GM13977 (cell line): ENCODE measurements at places on chromosomes 7 and 10.
A peak's percentile ranks its signal among the peaks of the same experiment; 100 is the strongest.

GRCh38 chr7:99373091-99374066 is 1.2 kb upstream of the ARPC1B start:
- no peak for DNase-seq

DNA sequence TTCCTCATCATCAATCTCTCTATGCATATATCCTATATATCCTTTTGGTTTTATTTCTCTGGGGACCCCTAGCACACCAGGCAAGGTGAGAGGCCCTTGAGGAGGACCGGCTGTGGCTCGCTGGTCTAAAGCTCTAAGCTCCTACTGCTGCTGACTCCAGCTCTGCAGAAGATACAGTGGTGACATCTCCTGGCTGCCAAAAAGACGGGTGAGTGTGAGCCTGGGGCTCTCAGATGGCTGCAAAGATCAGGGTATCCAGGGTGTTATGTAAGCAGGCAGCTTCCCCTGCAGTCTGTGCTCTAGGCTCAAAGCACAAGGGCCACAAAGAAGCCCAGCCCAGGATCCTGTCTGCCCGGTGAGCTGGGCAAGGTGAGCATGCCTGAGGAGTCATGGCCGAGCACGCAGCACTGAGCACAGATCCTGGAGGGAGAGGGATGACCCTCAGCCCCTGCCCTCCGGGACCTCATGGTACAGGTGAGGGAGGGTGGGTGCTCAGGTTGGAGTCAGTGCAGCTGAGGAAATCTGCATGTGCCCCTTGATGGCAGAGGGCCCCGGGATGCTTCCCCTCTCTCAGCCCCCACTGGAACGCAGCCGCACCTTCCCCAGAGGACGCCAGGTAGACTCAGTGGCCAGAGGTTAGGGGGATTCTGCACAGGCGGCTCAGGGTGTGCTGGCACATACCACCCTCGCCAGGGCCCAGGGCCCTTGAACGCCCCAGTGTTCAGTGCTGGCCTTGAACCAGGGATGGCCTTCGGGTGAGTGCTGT is 95.4 kb upstream of the INSIG1 start:
- no peak for DNase-seq

GRCh38 chr7:27697861-27698430 is 35.3 kb upstream of the HIBADH start:
- peak; percentile 8 for DNase-seq

DNA sequence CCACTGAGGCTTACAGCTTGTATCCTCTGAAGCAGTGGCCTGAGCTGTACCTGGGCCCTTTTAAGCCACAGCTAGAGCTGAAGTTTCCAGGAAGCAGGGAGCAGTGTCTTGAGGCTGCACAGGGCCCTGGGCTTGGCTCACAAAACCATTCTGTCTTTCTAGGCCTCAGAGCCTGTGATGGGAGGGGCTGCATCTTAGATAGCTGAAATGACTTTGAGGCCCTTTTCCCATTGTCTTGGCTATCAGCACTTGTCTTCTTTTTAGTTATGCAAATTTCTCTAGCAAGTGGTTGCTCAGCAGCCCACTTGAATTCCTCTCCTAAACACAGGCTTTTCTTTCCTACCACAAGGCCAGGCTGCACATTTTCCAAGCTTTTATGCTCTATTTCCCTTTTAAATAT is 864.2 kb downstream of the REEP3 start:
- no peak for DNase-seq
